ENCODE measurements at places on chromosomes 2 and 18.

DNA sequence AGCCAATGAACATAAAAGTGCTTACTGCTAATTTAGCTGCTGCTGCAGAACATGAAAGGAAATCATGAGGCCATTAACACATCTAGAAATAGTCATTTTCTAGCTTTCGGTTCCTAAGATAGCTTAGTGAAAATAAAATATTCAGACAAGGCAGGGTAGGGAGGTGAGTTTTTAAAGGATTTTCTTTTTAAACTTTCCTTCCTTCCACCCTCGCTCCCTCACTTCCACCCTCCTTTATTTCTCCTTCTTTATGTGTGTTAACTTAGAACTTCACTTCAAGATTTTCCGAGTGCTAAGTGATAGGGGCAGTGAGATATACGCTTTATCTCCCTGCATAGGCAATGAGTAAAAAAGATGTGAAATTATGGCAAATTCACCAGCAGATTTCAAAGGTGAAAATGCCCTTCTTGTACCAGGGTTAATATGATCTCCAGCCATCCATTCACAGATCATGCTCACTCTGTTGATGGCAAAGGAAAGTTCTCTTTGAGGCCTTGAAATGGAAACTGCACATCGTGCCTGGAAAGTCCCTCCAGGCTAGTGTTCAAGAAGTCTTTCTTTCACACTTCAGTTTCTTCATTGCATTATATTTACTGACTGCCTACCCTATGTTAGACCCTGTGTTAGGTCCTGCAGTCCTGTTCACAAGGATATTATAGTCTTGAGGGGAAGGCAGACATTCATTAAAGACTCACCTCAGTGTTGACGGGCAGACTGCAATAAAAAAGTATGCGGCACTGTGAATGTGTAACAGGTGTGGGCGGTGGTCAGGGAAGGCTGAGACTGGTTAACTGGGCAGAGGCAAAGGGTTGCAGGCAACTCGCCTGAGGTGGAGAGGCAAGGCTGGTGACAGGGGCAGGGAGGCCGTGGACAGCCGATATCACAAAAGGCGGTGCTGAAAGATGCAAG lies 200.8 kb downstream of the PLCL1 start:
- DNase-seq, result no peak

DNA sequence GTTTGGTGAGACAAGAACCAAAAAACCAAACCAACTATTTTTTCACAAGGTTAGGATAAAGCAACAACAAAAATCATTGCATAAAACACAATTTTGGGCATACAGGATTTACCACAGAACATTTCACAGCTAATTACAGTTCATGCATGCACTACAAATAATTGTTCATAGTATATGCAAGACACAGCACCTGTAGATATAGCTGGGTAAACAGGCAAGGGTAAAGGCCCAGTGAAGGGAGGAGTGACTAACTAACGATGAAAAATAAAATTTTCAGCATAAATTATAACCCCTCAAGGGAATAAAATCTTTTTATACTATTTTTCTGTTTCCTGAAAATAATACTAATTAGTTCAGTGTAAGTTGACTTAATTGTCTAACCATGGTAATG lies 73.3 kb upstream of the CCDC141 start:
- no peak for DNase-seq

- no peak for DNase-seq
Measured at GRCh38 chr2:75493230-75493629, 67.5 kb downstream of the EVA1A start.

GRCh38 chr2:174551697-174552096 lies 45.9 kb downstream of the WIPF1 start:
- DNase-seq, result no peak

DNA sequence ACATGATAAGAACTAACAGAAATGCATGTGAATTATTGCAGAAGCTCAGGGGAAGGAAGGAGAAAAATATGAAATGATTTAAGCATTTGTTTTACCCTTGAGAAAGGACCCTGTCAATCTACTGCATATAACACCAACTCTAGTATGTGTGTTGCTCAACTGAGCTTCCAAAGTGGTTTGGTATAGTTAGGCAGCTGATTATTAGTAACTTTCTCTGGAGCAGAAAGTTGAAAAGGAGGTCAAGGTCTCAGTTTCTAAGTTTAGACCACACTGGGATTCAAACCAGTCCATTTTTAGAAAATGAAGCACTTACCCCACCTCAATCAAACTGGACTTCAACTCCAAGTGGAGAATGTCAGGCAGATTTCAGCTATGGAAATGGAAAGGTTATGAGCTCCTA lies 123.3 kb upstream of the CDC42EP3 start:
- no peak for DNase-seq

- DNase-seq, result no peak
Measured at GRCh38 chr2:29317077-29317517, 201.9 kb downstream of the CLIP4 start.

- DNase-seq, result no peak
Measured at GRCh38 chr2:43312755-43313641, 86.6 kb upstream of the ZFP36L2 start.

GRCh38 chr2:209727077-209727476 lies 44.6 kb upstream of the UNC80 start:
- no peak for DNase-seq

DNA sequence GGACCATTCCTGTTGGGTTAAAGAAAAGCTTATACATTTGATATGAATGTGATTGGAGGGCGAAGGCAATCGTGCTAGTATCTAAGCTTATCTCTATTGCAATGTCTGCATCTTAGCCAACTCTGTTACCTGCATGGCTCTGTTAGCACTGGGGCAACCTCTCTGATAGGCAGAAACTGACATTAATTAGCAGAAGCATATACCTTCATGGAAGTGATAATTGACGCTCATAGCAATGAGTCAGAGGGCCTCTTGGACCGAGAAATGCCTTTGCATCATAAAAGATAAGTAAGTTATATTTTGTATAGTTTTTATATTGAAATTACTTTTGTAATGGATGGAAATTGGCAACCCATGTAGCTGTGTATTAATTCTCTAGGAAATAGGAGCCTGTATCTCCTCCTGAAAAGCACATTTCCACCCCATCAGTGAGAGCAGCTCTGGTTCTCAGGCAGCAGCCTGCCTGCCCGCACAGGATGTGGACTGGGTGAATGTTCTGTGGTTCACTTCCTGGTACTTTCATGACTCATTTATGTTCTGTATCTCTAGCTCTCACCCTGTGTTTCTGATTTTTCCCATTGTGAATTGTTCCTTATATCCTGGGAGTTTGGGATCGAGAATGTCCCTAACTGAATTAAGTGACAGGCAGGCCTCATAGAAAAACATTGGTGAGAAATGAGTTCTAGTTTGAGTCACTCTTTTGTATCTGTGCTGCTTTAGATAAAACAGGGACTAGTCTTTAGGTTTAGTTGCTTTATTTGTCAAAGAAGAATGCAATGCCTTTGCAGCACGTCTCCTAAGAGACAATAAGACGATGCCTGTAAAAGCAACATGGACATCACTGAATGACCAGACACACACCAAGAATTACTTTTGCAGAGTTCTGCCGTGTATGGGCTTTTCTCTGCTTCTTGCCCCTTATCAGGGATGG lies 344.9 kb downstream of the DCDC2C start:
- DNase-seq, result no peak

- DNase-seq, result no peak
Measured at GRCh38 chr18:56508370-56509036, 129.9 kb downstream of the TXNL1 start.

DNA sequence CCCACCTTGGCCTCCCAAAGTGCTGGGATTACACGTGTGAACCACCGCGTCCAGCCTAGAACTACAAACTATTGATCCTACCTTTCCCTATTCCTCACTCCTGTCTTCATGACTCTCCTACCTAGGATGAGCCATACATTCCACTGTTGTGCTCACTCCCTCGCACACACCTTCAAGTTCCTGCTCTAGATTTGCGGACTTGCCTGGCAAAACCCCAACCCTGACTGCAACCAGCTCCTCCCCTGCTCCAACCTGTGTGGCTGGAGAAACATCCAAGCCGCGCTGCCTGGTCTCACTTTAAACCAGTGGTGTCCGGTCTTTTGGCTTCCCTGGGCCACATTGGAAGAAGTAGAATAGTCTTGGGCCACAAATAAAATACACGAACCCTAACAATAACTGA lies 5.0 kb upstream of the DNPEP start:
- DNase-seq, result no peak

DNA sequence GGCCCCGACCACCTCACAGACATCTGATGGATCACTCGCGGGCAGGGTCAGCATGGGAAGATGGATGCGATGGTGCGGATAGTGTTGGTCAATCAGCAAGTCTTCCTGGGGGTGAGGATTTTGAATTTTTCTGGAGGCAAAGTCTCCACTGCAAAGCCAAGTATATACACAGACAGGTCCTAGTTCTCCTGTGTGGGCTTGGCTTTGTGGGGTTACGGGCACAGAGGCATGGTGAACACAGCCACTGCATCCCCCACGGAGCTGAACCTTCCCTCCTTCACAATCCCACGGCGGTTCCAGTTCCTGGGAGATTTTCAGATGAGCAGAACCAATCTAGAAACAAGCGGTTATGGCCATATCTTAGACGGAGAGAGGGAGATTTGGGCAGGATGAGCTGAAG lies 35.8 kb downstream of the CNGA3 start:
- DNase-seq, result no peak

DNA sequence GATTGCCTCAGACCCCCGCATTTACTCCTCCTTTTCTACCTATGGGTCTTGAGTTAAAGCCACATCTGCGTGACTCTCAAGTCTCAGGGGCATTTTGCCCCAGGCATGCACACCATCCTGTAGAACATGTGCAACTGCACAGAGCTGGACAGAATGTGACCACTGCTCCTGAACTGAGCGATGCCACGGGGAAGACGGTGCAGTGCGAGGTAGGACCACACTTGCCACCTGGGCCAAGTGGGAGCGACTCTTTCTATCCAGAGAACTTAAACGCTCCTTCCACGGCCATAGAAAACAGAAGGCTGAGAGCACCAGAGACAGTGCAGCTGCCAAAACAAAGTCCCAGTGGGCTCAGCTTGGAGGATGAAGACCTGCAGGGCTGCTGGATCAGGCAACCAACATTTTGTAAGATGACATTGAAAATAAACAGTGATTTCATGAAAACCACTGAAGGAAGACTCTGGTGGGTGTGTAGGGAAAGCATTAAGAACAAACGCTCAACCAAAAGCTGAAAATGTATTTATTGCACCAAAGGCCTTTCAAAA lies 149.0 kb upstream of the HDAC4 start:
- DNase-seq, result no peak

DNA sequence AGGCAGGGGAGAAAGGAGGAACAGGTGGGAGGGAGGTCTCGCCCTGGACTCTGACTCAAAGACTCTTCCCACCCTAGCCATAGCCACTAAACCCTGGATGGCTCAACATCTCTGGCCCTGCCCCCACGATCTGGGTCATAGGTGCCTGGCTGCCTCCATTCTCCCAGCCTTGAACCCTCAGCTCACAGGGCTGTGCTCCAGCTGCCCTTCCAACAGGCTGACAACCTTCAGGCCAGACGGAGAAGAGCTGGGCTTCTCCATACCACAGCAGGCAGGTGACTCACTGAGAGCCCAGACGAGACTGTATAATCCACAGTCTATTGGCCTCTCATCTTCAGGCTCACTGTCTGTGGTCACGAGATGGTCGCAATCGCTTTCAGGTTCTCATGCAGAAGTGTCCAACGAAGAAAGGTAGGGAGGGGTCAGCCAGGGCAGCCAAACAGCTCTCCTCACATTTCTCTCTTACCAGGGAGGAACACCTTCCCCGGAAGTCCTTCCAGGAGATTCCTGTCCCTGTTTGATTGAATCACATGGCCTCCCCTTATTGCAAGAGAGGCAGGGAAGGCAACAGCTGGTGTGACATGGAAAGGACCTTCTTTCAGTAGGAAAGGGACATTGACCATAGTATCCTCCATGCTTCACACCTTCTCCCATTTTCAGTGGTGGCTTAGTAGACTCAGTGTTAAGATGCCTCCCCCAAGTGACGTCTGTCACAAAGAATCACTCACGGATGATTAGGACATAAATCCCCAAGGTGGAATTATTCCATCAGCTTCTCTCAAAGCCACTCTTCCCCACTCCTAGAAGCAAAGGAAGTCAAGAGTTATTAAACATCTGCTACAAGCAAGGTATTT lies 100.1 kb downstream of the MRO start:
- DNase-seq, result no peak

GRCh38 chr2:57080035-57080434 lies 896.2 kb downstream of the CCDC85A start:
- DNase-seq, result no peak

DNA sequence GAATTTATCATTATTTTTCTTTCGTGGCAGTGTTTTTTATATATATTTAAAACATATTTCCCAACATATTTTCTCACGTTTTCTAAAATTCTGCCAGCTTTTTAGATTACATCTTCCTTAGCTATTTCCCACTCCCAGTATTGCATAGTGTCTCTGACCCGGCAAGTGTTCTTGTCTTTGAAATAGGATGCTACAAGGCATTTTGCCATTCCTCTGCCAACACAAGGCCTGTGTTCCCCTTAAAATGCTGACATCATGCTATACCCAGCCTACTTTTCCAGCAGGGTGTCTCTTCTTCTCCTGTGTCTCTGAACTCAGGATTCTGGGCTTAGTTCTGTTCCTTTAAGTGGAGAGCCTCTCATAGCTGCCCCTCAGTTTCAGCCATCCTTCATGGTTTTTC lies 115.2 kb downstream of the DIS3L2 start:
- no peak for DNase-seq

- DNase-seq, result no peak
Measured at GRCh38 chr2:10162586-10163497, 40.3 kb downstream of the RRM2 start.

DNA sequence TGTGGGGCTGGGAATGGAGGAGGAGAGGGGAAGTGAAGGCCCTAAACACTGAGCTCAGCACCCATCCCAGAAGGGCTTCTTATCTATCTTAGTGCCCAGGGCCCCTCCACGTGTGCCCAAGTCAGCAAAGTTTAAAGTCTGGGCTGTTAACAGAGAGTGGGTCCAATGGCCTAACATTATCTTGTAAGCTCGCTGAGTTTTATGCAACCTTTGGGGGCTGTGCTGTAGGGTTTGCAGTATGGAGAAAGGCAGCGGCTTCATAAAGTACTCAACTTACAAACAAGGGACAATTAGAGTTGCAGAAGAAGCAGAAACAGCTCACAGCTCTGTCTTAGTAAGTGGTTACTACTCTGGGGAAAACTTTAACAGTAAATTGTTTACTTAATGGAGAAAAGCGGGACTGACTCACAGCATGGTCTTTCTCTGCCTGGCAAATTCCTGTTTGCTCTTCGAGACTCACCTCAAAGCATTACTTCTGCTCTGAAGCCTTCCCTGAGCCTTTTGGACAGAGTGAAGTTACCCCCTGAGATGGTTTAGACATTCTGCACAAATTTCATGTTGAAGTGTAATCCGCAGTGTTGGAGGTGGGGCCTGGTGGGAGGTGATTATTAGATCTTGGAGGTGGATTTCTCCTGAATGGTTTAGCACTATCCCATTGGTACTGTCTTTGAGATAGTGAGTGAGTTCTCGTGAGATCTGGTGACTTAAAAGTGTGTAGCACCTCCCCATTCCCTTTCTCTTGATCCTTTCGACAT lies 9.0 kb downstream of the ENOSF1 start:
- no peak for DNase-seq

- no peak for DNase-seq
Measured at GRCh38 chr2:109284826-109285225, 155.8 kb downstream of the SH3RF3 start.

GRCh38 chr2:98378901-98379300 lies 32.6 kb downstream of the CNGA3 start:
- DNase-seq, result no peak

Data from amygdala (tissue), 56 donors.